ENCODE measurements at places on chromosomes 7 and 10.

- DNase-seq: no peak
Observed at GRCh38 chr7:16667355-16667754, 21.4 kb downstream of the BZW2 start.

GRCh38 chr7:155804897-155805825 is 7.1 kb downstream of the SHH start:
- DNase-seq: peak; percentile 80

DNA sequence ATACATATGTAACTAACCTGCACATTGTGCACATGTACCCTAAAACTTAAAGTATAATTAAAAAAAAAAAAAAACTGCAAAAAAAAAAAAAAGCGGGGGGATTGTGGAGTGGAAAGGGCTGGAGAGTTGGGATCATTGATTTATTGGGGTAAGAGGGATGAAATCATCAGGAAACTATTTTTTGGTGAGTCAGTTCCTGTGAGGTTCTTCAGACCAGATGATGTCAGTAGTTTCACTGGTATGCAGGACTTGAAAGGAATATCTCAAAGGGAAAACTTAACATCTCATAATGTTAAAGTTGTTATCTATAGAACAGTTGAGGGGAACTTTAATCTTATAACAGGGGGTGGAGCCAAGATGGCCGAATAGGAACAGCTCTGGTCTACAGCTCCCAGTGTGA is 32.6 kb upstream of the TECTB start:
- no peak for DNase-seq

GRCh38 chr10:78686444-78687060 is 382.2 kb upstream of the ZMIZ1 start:
- DNase-seq: no peak

GRCh38 chr10:48745662-48746245 is 61.1 kb downstream of the WDFY4 start:
- DNase-seq: peak; percentile 14

DNA sequence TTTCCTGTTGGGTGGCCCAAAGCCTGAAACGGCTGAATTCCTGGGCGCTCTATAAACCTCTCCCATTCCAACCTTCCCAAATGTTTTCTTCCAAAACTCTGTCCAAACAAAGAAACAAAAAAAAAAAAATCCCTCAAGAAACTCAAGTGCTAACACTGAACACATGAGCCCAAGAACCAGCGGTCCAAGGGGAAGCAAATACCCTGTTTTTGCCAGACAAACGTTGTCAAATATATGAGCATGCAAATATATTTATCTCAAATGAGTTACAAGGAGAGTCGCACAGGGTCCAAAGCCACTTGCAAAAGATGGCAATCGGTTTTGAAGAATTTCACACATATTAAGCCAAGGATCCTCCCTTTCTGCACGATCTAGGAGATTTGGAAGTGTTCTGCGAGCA is 23.3 kb upstream of the EMX2 start:
- DNase-seq: no peak

DNA sequence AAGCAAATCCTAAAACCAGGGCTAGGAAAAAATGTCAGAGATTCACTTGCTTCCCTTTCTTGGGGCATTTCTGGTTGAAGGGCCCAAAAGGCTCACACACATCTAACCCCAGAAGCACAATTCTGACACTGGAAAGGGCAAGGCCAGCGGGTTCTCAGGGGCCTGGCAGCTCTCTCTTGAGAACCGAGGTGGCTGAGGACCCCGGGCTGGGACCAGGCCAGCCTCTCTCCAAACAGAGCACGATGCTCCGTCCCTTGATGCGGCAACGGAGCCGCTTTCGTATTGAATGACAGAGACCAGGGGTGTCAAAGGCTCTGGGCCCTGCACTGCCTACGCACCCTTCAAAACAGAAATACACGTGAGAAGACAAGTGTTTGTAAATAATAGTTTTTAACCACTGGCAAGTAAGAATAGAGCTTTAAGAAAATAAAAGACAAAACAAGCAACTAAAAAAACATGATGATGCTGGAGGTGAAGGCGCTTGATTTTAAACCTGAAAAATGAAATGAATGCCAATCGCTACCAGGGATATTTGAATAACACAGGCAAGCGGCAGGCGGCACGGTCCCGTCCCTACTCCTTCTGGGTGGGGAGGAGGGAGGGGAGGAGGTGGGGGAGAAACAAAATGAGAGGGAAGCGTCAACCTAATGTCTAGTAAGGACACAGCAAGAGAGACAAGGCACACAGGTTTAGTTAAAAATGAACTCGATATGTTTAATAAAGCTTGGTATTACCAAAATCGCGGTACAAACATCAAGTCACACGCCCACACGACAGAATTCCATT is 68.0 kb downstream of the SLC29A4 start:
- no peak for DNase-seq

- peak; percentile 42 for DNase-seq
Observed at GRCh38 chr10:32207544-32207943, 139.4 kb downstream of the EPC1 start.

- DNase-seq: no peak
Observed at GRCh38 chr10:4033341-4033896, 248.4 kb upstream of the KLF6 start.

DNA sequence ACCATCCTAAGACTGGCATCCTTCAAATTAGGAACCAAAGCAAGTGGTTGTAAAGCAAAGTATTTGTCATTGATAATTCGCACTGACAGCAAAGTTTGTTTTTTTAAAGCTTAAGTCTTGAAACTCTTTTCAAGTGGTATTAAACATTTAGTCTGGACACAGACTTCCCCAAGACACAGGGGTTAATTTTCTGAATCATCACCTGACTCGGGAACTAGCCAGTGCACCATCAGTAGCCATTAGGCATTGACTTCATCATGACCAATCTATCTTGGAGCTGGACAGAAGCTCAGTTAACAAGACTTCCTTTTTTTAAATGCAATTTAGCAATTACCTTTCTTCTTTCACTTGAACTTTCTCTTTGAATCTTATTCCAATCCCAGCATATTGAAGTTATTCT is 210.6 kb downstream of the ZNF365 start:
- DNase-seq: no peak

- no peak for DNase-seq
Observed at GRCh38 chr7:100867776-100868485, 744 bp downstream of the TRIP6 start.

DNA sequence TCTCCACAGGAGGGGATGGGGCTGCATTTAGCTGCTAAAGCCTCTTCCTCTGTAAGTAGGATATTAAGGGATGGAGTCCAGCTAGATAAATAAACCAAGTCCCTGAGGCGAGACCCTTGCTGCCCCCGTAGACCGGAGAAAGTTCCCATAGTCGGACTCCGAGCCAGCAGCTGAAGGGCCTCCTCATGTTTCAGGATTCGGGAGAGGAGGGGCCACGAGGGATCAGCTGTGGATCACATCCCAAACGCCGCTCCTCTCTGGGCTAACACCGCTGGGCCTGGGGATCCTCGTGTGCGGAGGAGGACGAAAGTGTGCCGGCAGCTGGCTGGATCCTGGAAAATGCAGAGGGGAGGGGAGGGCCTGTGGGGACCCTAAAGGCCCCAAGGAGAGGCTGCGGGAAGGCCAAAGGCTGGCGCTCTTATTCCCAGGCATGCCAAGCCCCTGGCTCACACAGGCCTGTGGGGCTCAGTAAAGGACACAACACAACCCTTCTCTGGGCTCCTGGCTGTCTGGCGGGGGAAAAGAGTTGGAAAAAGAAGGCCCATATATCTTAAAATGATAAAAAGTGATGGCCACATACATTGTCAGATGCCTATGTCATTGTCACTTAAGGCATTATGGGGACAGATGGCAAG is 82.5 kb upstream of the TMEM72 start:
- DNase-seq: no peak

DNA sequence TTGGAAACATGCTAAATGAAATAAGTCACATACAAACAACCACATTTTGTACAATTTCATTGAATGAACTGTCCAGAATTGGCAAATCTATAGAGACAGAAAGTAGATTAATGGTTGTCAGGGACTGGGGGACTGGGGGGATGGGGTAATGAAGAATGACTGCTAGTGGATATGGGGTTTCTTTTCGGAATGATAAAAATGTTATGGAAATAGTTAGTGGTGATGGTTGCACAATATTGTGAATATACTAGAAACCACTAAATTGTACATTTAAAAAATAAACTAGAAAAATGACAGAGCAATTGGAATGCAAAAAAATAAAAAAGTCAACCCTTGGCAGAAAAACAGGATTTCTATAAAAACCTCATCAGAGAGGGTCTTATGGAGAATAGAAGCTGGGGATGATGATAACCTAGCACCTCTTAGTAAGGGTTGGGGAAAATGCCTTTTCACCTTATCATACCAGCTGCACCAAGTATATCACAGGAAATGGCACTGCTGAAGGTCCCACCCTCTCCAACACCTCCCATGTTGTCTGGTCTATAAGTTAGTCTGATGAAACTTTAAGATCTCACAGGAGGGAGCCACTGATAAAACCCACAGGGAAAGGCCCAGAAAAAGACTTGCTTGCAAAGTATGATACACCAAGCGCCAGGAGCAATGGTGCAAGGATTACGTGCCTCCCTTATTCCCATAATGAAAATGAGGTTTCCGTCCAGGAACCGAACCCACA is 23.1 kb upstream of the JAZF1 start:
- no peak for DNase-seq

- DNase-seq: no peak
Observed at GRCh38 chr10:33398796-33399195, 64.3 kb upstream of the NRP1 start.

DNA sequence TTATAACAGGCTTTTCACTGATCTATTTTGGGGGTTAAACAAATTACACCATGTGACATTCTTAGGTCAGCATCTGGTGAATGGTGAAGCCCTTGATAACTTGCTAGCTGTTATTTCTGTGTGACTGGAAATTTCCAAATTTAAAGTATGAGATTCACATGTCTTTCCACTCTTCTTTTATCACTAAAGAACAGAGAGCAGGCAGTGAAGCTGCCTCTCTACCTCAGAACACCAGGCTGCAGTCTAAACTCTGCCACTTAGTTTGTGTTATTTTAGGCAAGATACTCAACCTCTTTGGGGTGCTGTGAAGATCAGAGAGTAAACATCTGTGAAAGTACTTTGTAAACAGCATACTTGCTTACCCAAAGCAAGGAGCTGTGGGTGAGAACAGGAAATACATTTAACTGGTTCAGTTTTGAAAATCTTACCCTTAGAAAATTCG is 15.5 kb upstream of the SP4 start:
- no peak for DNase-seq

DNA sequence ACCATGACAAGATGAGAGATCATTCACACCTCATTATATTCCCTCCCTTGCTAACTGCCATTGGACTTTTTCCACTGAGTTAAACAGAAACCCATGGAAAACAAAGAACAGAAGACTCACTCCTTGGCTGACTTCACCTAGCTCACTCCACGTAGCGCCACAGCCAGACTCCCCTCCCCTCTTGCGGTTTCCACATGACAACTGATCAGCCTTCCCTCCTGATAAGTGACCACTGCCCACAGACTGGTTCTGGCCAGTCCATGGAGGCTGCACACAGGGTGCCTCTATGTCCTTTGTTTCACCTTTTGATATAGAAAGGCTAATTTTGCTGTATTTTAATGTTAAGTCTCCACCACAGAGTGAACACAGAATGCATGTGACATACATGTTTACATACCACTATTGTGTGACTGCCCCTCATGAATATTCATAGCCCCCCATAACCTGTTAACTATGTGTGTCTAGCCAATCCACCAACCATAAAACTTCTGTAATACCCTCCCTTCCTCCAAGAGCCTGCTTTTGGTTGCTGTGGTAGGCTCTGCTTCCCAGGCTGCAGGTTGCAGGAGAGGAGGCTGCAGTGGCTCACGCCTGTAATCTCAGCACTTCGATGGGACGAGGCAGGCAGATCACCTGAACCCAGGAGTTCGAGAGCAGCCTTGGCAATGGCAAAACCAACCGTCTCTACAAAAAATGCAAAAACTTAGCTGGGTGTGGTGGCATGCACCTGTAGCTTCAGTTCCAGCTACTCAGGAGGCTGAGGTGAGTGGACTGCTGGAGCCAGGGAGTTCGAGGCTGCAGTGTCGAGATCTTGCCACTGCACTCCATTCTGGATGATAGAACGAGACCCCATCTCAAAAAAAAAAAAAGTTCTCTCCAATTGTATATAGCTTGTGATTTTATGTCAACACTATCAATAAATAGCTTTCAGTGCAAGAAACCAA is 10.0 kb upstream of the IFIT5 start:
- no peak for DNase-seq

DNA sequence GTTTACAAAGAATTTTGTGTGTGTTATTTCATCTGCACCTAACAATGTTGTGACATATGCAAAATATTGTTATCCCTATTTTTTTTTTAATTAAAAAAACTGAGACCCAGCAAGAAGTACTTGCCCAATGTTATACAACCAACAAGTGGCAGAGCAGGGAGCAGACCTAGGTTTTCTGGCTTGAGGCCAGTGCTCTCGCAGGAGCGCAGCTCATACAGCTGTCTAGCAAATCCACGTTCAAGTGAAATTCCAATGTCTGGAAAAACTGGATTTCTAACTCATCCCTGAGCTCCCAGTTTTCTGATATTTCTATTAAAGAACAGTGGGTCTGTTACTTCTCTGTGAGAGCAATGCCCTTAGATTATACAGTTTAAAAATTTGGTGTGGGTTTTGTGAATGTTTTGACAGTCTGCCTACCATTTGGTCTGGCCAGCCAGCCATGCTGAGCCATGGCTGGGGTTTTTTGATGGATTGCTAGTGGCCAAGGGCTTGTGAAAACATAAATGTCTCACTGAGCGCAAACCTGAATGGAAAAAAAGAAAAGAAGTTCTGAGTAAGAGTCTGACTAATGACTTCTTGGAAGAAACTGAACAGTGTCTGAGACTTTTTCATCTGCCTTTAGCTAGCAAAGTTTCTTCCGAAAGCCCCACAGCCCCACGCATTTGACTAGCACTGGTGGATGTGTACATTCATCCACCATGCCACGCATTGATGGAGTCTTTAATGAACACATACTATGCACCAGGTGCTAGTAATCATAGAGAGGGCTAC is 15.4 kb upstream of the PRF1 start:
- DNase-seq: no peak

DNA sequence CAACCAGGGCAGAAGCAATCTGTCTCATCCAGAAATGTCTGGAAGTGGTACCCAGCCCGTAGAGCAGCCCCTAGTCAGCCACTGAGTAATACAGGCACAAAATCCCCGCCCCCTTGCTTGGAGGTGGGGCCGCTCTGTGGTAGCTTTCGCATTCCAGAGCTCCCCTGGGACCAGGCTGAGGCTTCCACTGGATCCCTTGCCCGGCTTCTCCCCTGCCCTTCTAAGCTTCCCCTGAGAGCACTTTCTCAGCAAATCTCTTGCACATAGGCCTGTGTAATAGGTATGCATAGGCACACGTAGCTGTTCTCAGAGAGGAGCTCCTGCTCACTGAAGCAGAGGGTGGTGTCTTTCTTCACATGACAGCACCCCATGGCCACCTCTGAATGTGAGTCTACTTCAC is 144.2 kb downstream of the BMS1 start:
- no peak for DNase-seq

- DNase-seq: no peak
Observed at GRCh38 chr10:56123247-56123646, 237.8 kb downstream of the ZWINT start.

- DNase-seq: no peak
Observed at GRCh38 chr10:86227501-86228258, 138.9 kb downstream of the GRID1 start.

Data from WERI-Rb-1 (cell line).